ENCODE measurements at places on chromosomes 12 and 14.
A peak's percentile ranks its signal among the peaks of the same experiment; 100 is the strongest.

DNA sequence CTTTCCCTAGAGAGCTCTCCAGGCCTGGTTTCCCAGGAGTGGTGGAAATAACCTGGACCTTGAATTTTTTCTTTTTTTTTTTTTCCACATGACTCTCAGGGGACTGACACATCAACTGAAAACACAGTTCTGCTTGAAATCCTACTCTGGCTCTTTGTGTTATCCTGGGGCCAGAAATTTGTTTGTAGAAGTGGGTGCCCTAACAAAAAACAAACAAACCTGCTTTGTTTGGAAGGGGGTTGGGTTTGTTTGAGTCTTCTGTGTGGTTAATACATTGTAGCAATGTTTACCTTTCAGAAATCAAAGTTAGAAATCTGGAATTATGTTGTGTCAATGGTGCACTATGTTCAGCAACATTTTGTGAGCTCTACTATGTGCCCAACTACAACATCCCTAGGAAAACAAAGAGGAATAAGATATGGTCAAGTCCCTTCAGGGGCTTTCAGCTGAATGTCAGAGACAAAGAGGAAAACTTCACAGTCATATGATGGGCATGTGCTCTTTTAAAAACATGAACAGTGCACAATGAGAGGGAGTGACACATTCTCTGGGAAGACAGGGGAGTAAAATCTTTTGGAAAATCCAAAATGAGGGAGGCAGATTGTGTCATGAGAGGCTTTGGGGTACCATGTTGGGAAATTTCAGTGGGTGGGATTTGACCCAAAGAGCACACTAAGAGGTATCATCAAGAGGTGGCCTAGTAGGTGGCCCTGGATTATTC, 1.5 kb upstream of the IGF1 start:
- DNase-seq: no peak

DNA sequence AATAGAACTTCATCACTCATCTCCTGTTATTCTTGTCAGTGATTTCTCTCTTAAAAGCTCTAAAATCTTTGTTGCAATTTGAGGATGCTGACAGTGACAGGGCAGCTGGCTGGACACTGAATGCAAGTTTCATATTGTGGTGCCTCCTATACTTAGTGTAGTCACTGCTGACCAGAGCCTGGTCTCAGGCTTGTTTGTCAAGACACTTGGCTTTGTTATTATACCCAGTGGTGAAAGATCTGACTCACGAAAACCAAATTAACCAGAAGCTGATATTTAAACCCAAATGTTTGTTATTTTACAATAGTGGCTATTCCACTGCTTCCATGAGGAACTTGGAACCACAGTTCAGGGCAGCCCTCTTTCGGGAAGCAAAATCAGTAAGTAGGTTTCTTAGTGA, 42.8 kb downstream of the RPGRIP1 start:
- no peak for DNase-seq

DNA sequence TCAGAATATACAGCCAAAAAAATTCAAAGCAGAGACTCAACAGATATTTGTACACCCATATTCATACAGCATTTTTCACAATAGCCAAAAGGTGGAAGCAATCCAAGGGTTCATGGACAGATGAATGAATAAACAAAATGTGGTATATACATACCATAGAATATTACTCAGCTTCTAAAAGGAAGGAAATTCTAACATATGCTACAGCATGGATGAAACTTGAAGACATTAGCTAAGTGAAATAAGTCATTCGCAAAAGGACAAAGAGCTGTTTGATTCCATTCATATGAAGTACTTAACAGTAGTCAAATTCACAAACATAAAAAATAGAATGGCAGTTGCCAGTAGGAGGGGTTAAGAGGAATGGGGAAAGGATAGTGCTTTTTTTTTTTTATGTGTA, 91.8 kb upstream of the ARID2 start:
- peak; percentile 69 for DNase-seq

GRCh38 chr12:47863467-47863866, 41.3 kb downstream of the VDR start:
- no peak for DNase-seq

GRCh38 chr12:26428420-26428819, 233.0 kb downstream of the SSPN start:
- no peak for DNase-seq

GRCh38 chr14:105283899-105284298, 16.9 kb downstream of the BRF1 start:
- DNase-seq: no peak

- no peak for DNase-seq
These were observed 161.8 kb downstream of the SRGAP1 start for GRCh38 chr12:64006211-64006825.

DNA sequence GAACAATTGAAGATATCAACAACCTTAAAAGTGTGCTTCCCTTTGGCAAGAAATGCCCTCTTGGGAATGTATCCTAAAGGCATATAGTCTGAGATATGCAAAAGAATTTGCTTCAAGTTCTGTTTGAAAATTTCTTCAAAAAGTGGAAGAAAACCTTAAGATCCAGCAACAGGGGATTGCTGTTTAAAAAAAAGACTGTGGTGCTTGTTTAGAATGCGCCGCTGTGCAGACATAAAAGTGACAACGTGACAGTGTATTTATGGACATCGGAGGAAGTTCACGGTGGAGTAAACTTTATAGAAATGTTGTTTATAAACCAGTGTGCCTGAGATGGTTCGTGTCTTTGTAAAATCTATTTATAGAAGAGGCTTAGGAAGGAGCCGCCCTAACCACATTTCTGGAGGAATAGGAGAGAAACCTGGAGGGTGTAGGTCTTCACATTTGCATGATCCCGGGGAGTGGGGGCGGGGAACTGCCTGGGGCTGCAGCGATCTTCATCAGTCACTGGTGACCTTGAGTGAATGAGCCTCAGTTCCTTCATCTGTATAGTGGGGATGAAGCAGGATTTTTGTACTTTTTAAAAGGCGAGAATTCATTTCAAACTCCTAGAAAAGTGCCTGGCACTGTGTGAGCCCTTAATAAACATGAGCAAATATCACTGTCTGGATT, 27.5 kb downstream of the ADGRD1 start:
- DNase-seq: peak; percentile 63

DNA sequence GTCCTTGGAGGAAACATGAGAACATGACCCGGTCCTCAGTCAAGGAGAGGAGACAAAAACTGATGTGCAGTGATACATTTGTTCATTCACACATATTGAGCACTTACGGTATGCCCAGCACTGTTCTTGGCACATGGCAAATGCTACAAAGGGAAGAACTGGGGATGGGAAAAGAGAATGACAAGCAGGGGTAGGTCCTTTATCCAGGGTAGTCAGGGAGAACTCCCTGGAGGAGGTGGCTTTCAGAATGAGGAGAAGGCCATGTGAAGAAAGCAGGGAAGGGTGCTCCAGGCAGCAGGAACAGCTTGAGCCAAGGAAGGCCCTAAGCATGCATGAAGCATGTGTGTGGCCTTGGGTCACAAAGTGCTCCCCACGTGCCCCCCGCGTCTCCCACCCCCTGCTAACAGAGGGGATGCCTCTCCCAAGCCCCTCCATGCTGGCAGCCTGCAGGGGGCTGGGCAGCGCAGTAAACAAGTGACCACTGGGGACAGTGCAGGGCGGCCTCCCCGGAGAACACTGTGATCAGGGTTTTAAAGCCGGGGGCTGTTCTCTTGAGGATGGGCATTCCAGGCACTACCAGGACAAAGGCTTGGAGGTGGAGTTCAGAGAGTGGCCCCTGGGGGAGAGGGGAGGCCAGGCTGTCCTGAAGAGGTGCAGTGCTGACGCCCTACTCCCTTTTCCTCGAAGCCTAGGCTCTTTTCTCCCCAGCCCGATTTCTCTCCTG, 71.0 kb downstream of the PHETA1 start:
- DNase-seq: no peak

DNA sequence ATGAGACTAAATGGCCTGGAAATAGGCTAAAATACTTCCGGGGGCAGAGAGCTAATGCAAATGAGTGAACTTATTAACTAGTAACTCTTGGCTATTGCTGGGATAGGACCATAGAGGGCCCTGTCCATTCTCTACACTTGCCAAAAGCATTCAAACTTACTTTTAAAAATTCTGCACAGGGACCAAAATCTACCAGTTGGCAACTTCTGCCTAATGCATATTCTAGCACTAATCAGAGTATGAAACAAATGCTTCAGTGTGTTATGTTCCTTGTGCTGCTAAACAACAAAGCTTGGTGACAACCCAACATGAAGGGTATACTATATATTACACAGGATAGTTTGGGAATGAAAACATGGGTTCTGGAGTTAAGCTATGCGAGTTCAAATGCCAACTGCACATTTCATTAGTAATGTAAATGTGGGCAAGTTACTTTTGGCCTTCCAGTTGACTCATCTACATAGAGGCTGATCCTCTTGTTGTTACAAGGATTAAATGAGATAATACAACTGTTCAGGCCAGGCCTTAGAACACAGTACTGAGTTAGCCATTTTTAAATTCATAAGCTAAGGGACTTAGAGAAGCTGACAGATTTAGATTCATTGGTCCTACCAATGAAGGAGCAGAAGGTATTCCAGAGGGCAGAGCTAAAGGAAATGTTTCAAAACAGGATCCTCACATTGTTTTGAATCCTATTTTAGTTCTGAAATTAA, 32.4 kb downstream of the HIGD1C start:
- DNase-seq: no peak

- DNase-seq: no peak
These were observed 123.4 kb downstream of the DICER1 start for GRCh38 chr14:95033682-95034632.

DNA sequence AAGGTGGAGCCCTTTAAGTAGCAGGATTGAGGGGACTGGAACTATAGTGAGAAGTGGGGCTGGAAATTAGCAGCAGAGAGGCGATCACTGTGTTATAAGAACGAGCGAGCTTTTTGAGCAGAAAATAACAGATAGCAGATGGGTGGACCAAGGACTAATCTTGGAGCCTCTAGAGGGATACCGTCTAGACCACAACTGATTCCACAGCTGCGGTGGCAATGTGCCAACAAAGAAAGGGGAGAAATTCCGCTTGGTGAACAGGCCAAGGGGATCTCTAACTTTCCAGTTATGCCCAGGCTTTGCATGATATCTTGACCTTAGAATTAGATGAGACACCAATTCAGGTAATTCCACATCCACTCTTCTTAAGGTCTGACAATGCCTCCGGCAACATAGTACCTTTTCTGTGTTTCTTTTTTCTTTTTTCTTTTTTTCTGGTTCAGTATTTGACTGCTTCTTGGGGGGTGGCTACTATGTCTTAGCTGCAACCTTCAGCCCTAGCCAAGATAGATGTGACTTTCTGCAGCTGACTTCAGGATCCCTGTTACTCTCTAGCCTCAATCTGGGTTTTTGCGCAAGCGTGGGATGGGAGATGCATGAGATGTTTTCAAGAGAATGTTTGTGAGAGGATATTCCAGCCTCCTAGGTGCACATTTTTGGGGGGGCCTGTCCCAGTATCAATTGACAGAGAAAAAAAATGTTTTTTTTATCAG, 143.4 kb upstream of the CPSF6 start:
- no peak for DNase-seq

GRCh38 chr14:35789651-35790050, 19.4 kb downstream of the RALGAPA1 start:
- DNase-seq: no peak

GRCh38 chr14:93832081-93832480, 43.8 kb upstream of the PRIMA1 start:
- no peak for DNase-seq

DNA sequence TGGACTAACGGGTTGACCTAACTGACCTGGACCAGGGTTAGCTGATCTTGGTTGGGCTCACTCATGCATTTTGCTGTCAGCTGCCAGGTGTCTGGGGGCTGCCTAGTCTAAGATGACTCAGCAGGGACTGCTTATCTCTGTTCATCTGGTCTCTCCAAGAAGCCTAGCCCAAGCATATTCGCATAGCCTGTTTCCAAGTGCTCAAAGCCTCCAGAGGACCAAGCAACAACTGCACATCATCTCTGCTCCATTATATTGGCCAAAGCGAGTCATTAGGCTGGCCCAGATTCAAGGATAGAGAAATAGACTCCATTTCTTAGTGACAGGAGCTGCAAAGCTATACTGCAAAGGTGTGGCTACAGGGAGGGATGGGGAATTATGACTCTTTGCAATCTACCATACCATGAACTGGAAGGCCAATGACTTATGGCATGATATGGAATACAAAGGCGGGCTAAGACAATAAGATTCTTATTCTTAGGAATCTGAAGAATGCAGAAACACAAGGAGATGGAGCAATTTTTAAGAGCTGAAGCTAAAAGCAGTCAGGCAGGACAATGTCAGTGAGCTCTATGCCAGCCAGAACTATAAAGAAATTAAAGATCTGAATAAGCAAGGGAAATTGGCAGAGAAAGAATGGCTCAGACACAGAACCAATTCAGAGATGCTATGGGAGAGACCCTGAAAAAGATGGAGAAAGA, 194.6 kb upstream of the FSCB start:
- DNase-seq: no peak

DNA sequence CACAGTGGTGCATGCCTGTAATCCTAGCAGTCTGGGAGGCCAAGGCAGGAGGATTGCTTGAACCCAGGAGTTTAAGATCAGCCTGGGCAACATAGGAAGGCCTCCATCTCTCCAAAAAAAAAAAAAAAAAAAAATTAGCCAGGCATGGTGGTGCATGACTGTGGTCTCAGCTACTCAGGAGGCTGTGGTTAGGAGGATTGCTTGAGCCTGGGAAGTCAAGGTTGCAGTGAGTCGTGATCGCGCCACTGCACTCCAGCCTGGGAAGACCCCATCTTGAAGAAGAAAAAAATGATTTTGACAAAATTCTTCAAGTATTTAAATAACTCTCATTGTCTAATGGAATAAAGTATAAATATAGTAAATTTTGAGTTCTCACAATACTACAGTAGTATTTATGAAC, 219.2 kb upstream of the SSTR1 start:
- DNase-seq: no peak

- no peak for DNase-seq
These were observed 6.4 kb downstream of the SUSD6 start for GRCh38 chr14:69617796-69618195.

- DNase-seq: no peak
These were observed 1031.9 kb upstream of the LRFN5 start for GRCh38 chr14:40574780-40575179.

DNA sequence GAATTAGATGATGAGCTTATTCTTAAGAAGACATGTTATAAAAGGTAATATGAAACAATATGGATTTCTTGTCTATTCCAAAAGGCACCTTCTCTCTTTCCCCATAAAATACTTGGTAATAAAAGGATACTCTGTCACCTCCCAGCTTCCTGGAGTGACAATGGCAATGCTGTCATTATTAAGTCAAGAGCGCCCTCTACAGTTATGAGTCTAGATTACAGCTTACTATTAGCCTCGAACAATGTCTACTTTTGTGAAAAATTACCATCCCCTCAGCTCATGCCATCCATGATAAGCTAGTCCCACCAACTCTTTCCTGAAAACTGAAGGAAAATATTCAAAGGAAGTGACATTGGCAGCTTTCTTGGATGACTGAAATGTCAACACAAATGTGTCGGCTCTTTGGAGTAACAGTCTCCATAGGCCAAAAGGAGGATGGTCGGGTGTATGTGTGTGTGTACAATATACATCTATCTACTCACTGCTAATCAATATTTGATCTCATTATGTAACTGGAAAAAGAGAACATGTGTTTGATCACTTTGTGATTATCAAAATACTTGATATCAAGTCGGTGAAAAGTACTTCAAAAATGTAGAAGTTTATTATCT, 48.7 kb upstream of the CDKN3 start:
- peak; percentile 38 for DNase-seq

- DNase-seq: no peak
These were observed 34.0 kb downstream of the EGLN3 start for GRCh38 chr14:33916663-33917565.

GRCh38 chr12:104313568-104314241, 10.2 kb downstream of the EID3 start:
- no peak for DNase-seq

GRCh38 chr14:76917158-76917596, 91.0 kb downstream of the LRRC74A start:
- DNase-seq: peak; percentile 34
